ENCODE measurements at places on chromosomes 2 and 18.

- DNase-seq: no peak
These were observed 257.9 kb downstream of the SUCLG1 start for GRCh38 chr2:84201158-84201557.

GRCh38 chr18:58549814-58550339, 79.0 kb downstream of the ALPK2 start:
- DNase-seq: no peak

GRCh38 chr2:225636558-225636957, 237.0 kb downstream of the NYAP2 start:
- DNase-seq: no peak

GRCh38 chr18:21109936-21110712, 1.5 kb downstream of the ROCK1 start:
- no peak for DNase-seq
